ENCODE measurements at places on chromosomes 6 and 20. TPM values are rescaled to one million over a fixed set of nuclear protein-coding genes. Genes with fewer than 3 reads are reported as not detected.

MYLK2 gene
- 0.84 TPM for total RNA-seq

HNF4A gene
- total RNA-seq, result 14.5 TPM

DYNLT1 gene
- 111 TPM for total RNA-seq

RAMACL gene
- total RNA-seq, result not detected

RAET1L gene
- total RNA-seq, result 0.47 TPM

ACTL10 gene
- total RNA-seq, result not detected

KDM1B gene
- 7.8 TPM for total RNA-seq

CD93 gene
- total RNA-seq, result not detected

TRIM15 gene
- not detected for total RNA-seq

SSTR4 gene
- total RNA-seq, result not detected

RRAGD gene
- total RNA-seq, result 3.3 TPM

SLC35D3 gene
- total RNA-seq, result 0.07 TPM

OR2B6 gene
- not detected for total RNA-seq

MAFB gene
- 0.05 TPM for total RNA-seq

LTA gene
- total RNA-seq, result 0.10 TPM

SCUBE3 gene
- 0.05 TPM for total RNA-seq

TFAP2D gene
- total RNA-seq, result not detected

DNMT3B gene
- 4.2 TPM for total RNA-seq

PRRT1 gene
- 0.74 TPM for total RNA-seq

CEP85L gene
- 1.2 TPM for total RNA-seq

RWDD2A gene
- total RNA-seq, result 1.6 TPM

RFX6 gene
- total RNA-seq, result not detected

CST7 gene
- not detected for total RNA-seq

RALGAPB gene
- 14.2 TPM for total RNA-seq

EYA2 gene
- 3.0 TPM for total RNA-seq

APOM gene
- 2.9 TPM for total RNA-seq

FAM162B gene
- total RNA-seq, result 0.15 TPM

ZBTB2 gene
- 11.3 TPM for total RNA-seq

SMIM13 gene
- total RNA-seq, result 17.1 TPM

ZBTB24 gene
- total RNA-seq, result 3.1 TPM

NKAIN2 gene
- not detected for total RNA-seq

RAB32 gene
- total RNA-seq, result 46.2 TPM

SDCBP2 gene
- 0.62 TPM for total RNA-seq

NXT1 gene
- 80.2 TPM for total RNA-seq

BCAS1 gene
- 1.1 TPM for total RNA-seq

TMC2 gene
- total RNA-seq, result not detected

TUBB1 gene
- total RNA-seq, result not detected

IPCEF1 gene
- total RNA-seq, result not detected

JAG1 gene
- 54.7 TPM for total RNA-seq

AIF1 gene
- total RNA-seq, result not detected

HLA-DQA1 gene
- total RNA-seq, result not detected

FAM229B gene
- 8.7 TPM for total RNA-seq

BPIFB4 gene
- total RNA-seq, result not detected

SCGN gene
- not detected for total RNA-seq

Measured in A549 treated with RU486 at 1 μM for 4 hours (cell line).